G401 (cell line): ENCODE measurements at places on chromosomes 12 and 14. TPM values are rescaled to one million over a fixed set of nuclear protein-coding genes. Genes with fewer than 3 reads are reported as not detected.

- no peak for DNase-seq
Observed at GRCh38 chr12:46831335-46832129, 5.7 kb upstream of the SLC38A4 start.

DNA sequence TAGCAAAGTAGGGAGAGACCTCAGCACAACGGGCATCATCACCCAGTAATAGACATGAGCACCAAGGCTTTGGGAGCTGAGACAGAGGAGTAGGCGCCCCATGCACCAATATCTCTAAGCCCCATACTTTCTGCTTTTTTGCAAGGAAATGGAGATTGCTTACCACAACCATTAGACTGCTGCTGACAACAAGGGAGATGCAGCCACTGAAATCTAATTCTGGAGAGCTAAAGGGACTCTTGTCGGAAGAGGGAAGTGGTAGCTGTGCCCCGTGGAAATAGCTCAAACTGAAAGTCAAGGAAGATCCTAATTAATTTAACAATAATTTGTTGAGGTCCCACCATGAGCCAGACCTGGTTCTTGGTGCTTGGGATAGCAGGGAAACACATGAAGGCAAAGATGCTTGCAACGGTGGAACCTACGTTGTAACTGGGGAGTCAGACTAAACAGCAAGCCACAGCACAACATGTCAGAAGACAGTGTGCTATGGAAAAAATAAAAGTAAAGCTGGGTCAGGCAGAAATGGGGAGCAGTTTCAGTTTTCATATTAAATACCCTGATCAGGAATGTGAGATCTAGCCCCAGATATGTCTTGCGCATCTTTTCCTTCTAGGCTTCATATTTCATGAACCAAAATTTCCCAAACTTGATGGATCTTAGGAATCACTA lies 1131.0 kb downstream of the BCL11B start:
- DNase-seq, result no peak

GRCh38 chr12:19971361-19972280 lies 396.7 kb upstream of the PDE3A start:
- no peak for DNase-seq

DNA sequence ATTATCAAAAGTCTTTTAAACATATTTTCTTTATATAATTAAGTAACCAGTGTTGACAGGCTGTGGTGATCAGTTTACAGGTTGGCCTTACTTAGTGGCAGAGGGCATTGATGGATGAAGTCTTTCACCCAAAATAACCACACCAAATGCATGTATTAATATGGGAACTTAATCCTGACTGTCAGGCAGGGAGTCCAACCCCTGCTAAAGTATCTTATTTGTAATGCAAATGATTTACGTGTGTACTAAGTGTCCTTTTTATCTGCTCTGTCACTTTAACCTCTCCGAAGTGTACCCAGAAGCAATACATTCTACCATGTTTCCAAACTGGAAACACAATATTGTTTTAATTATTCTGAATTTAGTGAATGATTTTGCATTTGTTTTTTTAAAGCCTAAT lies 1.4 kb downstream of the MYBPC1 start:
- no peak for DNase-seq

GRCh38 chr14:48703728-48704467 lies 882.3 kb downstream of the RPS29 start:
- no peak for DNase-seq

DNA sequence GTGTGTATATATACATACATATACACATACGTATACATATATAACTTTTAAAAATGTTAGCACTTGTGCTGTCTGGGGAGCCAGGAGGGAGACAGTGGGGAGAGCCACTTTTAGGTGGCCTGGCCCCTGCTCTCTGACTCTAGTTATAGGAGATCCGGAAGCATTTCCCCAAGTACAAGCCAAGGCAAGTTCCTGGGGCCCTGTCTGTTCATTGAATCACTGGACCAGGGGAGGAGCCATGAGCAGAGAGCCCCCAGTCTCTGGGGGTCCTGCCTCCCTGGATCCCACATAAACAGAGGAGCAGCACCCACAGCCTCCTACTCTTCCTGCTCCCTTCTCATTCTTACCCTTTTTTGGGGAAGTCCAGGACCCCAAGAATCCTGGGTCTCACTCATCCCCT lies 45.4 kb upstream of the TMED10 start:
- DNase-seq, result no peak

DNA sequence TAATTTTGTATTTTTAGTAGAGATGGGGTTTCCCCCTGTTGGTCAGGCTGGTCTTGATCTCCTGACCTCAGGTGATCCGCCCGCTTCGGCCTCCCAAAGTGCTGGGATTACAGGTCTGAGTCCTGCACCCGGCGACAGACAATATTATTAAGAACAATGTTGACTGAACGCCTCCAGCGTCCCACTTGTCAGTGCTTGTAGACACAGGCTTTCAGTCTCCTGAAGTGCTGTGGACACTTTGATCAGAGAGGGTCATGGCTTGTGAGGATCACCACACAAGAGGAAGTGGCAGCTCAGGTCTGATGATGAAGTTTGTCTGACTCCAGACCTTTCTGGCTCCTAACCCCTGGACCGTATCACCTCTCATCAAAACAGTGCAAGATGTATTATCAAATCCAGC lies 114.6 kb downstream of the CHST11 start:
- no peak for DNase-seq

- DNase-seq, result no peak
Observed at GRCh38 chr12:48442179-48442847, 30.0 kb upstream of the ANP32D start.

DNA sequence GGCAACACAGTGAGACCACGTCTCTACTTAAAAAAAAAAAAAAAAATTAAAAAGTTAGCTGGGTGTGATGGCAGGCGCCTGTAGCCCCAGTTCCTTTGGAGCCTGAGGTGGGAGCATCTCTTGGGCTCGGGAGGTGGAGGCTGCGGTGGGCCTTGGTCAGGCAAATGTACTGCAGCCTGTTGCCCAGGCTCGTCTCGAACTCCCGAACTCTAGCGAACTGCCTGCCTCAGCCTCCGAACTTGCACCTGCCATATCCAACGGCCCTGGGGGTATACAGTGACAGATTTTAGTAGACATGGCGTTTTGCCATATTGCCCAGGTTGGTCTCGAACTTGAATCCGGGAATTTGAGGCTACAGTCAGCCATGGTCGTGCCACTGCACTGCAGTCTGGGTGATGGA lies 195.4 kb downstream of the ALG10 start:
- no peak for DNase-seq

DNA sequence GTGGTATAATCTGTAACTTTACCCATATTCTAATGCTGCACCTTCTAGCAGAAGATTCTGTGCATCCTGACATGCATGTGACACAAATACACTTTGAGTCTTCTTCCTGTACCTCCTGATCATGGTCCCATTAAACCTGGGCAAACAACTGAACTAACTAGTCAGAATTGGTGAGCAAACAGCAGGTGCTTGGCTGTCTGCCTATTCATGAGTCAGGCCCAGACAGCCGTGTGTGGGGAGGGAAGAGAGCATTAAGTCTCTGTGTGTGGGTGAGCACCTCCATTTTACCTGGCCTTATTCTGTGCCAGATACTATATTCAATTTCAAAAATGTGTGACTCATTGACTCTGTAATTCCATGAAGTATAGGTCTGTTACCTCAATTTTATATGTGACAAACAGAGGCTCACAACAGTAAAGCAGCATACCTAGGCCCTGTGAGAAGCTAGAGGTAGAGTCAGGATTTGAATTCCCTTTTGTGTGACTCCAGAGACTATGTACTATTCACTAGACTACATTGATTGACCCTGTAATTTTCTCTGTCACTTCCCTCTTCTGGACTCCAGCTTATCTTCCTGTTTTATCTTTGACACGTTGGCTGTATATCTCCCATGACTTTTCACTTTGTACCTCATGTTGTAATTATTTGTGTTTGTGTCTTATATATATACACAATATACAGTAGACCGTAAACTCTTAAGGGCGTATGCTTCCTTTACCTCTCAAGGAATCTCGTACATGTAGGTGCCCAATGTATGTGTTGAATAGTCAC lies 32.2 kb downstream of the SUSD6 start:
- peak; percentile 92 for DNase-seq

GRCh38 chr12:47267571-47267970 lies 187.8 kb upstream of the AMIGO2 start:
- DNase-seq, result no peak

DNA sequence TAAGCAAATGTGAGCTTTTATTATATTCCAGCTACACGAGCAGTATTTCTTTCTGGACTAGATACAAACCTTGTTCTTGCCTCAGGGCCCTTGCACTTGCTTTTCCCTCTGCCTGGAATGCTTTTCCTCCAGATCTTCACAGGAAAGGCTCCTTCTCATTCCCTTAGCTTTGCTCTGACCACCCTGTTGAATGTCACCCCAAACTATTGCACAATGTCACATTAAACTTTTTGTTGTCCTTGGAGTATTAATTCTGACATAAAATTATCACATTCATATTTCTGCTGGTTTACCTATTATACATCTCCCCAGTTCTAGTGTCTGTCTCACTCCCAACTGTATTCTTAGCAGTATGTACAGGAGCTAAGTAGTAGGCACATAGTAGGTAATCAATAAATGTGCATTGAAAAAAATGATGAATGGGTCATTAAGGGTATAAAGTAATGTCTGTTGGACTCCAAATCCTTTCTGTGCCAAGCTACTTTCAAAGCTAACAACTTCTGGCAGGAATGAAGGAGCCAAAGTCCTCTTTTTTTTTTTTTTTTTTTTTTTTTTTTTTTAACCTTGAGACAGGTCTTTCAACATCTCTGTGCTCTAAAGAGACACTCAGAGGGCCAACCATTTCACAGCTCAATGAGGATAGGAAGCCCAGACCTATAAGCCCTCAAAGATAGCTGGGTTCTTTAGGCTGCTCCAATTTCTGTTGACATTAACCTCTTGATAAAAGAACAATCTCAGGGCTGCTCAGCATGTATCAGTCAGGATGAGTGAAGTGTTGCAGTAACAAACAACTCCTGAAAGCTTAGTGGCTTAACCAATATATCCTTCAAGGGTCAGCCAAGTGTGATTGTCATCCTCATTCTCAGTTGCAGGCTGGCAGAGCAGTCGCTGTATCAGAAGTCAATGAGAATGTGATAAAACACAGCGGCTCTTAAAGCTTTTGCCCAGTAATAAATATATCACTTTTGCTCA lies 424.4 kb upstream of the TBX3 start:
- DNase-seq, result no peak

DNA sequence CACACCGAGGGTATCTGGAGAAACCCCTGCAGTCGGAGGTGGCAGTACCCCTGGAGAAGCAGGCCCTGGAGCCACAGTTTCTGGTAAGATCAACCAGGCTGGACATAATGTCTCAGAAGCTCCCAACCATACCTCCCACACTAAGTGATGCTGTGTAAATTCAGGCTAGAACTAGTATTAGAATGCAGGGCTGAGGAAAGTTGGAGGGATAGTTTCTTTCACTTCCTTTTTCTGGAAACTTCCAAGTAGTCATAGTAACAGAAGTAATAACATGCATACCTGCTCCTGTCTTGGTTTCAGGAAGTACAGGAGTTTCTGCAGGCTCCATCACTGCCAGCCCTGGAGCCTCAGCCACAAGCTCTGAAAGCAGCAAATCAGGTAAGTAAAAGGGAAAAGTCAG lies 228.1 kb upstream of the CNTN1 start:
- DNase-seq, result no peak

DNA sequence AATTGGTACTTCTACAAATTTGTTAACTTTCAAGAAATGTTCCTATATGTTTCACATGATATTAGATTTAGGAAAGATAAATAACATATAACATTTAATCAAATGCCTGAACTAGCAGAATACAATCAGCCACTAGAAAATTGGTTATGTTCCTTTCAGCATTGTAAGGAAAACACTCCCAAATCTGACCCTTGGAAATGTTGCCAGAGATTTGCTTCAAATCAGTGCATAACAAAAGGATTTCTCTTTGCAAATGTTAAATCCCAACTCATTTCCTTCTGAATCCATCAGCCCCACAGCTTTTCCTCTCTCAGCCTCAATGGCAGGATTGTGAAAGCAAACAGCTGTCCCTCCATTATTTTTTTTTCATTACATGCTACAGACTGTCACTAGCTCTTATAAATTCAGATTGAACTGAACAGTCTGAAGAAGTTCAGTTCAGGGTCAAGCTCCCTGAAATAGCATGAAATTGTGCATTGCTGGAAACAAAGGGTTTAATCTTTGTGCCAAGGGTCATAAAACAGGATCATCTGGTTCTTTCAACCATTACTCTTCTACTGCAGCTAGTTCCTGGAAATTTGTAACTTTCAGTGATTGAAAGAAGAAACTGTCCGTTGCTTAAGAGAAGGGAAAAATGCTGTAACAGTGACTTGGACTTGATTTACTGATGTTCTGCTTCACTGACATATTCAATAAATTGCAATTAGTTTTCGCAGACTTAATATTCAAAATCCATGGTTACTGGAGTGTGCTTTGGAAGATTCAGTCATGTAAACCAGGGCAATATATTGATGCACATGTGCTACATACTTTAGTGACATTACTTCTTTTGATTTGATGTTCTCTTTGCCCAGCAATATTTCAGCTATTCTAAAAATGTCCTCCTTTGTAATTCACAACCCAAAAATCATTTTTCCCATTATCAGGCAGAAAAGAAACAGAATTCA lies 246.4 kb downstream of the RPL10L start:
- DNase-seq, result no peak

- no peak for DNase-seq
Observed at GRCh38 chr12:123828854-123829547, 66.9 kb downstream of the DNAH10 start.

GRCh38 chr12:74741112-74741511 lies 203.5 kb downstream of the ATXN7L3B start:
- DNase-seq, result no peak

GRCh38 chr12:12247584-12247983 lies 19.3 kb downstream of the LRP6 start:
- no peak for DNase-seq

GRCh38 chr14:31269634-31270195 lies 62.1 kb upstream of the HECTD1 start:
- DNase-seq, result no peak

PMCH gene
- not detected in 2 replicates for total RNA-seq

ABCC9 gene
- total RNA-seq, result not detected in 2 replicates

IFT43 gene
- total RNA-seq, result 38.9 and 43.7 TPM in 2 replicates

TGFB3 gene
- 3.1 and 3.9 TPM in 2 replicates for total RNA-seq

FIGNL2 gene
- total RNA-seq, result 11.1 and 12.8 TPM in 2 replicates

IL26 gene
- total RNA-seq, result not detected in 2 replicates

SCN8A gene
- 1.2 and 5.4 TPM in 2 replicates for total RNA-seq
